ENCODE measurements at places on chromosomes 6 and 20.

GRCh38 chr6:75746221-75746620 lies 2.8 kb upstream of the MYO6 start:
- DNase-seq: no peak

- no peak for DNase-seq
Observed at GRCh38 chr6:90495216-90495817, 91.6 kb downstream of the MAP3K7 start.

- DNase-seq: no peak
Observed at GRCh38 chr6:13573669-13574110, 711 bp upstream of the SIRT5 start.

- DNase-seq: no peak
Observed at GRCh38 chr6:144223686-144224085, 61.4 kb upstream of the UTRN start.

DNA sequence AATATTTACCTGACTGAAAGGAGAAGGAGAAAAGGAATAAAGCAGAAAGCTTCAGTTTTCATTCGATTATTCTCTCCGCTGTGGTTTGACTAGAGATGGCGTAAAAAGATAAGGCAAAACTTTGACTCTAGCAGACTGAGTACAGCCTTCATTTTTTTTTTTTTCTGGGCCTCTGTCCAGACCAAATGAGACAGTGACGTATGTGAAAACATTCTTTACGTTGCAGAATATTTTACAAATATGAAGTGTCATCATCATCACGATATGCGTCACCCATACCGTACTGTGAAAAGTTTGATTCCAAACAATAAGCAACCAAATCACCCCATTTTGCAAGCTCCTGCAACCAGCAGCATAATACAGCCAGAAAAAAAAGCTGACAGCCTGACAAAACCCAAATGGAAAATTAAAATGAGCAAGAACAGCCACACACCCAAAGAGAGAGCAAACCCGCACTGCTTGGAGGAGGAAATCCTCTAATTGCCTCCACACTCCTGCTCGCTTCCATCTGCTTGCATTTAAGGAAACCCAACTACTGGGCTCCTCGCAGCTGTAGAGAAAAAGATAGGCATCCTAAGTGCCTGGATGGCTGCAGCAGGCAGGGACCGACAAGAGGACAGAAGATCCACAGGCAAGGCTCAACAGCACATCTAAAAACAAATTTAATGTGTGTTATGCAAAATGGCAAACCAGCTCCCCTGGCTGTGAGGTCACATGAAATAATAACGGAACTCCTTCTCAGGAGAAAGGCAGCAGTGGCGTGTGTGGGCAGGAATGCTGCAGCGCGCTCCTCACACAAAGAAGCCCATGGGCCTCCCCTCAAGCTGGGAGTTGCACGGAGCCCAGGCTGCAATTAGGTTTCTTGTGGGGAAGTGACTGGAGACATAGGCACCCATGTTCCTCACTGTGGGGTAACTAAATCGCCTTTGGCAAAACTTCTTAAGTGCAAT lies 113.1 kb downstream of the FYN start:
- DNase-seq: no peak

DNA sequence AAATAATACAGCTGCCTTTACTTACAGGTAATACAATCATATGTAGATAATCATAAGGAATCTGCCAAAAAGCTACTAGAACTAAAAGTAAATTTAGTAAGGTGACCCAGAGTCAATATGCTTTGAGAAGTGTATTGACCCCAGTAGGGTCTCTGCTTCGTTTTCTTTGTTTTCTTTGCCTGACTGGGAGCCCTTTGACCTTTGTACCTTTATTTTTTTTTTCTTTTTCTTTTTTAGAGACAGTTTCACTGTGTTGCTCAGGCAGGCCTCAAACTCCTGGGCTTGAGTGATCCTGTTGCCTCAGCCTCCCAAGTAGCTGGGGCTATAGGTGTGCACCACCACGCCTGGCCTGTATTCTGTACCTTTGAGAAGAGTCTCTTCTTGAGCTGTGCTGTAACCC lies 17.9 kb downstream of the RAB5IF start:
- DNase-seq: no peak

GRCh38 chr6:117381749-117382148 lies 44.0 kb downstream of the ROS1 start:
- DNase-seq: no peak

GRCh38 chr6:169212436-169212835 lies 41.2 kb downstream of the THBS2 start:
- DNase-seq: no peak

- DNase-seq: no peak
Observed at GRCh38 chr20:44720621-44720996, 5.4 kb downstream of the CCN5 start.

DNA sequence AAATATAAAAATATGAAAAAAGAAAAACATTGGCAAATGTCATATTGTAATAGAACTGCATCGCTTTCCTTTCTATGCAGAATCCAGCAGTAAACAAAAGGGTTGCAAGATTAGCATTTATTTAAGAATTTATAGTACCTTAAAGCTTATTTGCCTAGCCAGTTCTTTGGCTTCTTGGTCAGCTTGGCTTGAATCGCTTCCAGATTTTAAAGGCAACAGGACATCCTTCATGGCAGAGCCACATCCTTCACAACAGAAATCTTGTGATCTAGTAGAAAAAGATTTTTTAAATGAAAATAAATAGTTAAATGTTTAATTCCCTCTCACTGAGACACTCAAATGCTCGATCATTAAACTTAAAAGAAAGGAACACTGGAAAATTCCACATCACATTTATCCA lies 17.4 kb downstream of the UBE2J1 start:
- DNase-seq: no peak

DNA sequence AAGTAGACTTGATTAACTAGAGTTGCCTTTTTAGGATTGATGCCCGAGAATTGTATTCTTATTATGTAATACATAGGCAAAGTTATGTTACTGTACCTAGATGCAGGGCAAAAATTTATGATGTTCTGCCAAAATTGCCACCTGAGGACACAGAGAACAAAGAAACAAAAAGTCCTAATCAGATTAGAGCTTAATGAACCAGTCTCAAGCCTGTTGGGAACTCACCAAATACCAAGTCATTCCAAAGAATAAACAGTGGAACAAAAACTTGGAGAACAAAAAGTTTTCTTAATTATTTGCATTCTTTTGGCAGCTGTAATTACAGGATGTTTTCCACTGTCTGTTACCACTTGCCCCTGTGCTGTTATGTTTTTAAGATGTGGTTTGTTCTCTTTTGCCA lies 154.7 kb upstream of the SGK1 start:
- DNase-seq: no peak

GRCh38 chr6:99026135-99026534 lies 78.4 kb upstream of the FBXL4 start:
- no peak for DNase-seq

DNA sequence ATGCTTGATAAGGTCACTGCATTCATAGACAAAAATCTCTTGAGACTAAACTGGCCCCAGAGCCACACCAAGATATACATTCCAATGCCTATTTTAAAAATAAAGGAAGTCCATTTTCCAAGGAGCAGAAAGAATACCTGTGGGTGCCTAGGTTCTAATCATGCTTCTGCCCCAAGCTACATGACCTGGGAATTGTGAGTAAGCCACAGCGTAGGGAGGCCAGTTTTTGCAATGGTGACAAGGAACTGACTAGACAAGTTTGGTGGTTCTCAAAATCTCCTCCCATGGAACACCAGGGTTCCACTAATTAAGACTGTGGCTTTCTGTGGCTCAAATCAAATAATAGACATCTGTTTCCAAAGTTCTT lies 83.3 kb downstream of the GMDS start:
- no peak for DNase-seq

DNA sequence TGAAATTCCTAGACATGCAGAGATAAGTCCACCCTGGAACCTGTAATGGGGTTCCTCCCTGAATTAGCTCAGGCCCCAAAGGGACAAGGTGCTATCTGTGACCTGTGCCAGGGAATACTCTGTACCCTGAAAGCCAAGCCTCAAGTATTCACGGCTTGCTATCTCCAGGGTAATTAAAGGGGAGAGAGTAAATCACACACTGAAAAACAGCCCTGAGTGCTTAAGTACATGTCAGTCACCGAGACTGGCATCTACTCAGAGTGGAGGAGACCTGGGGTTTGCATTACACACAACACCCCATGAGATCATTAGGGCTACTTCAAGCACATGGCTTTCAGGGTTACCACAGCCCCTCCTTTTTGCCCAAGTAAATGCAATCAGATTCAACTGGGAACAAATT lies 188.1 kb downstream of the CD83 start:
- no peak for DNase-seq

DNA sequence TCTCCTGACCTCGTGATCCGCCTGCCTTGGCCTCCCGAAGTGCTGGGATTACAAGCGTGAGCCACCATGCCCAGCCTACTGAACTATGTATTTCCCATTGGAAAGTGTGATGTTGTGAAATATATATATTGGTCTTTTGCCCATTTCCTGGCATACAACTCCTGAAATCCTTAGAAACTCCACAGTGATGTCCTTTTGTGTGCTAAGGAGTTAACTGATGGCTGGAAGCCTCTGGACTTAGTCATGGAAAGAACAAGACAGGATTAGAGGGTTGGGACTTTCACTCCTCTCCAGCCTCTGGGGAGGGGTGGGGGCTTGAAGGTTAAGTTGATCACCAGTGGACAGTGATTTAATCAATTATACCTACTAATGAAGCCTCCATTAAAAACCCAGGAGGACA lies 7.1 kb downstream of the PANK2 start:
- no peak for DNase-seq

GRCh38 chr20:49633643-49634042 lies 65.7 kb upstream of the PTGIS start:
- no peak for DNase-seq

DNA sequence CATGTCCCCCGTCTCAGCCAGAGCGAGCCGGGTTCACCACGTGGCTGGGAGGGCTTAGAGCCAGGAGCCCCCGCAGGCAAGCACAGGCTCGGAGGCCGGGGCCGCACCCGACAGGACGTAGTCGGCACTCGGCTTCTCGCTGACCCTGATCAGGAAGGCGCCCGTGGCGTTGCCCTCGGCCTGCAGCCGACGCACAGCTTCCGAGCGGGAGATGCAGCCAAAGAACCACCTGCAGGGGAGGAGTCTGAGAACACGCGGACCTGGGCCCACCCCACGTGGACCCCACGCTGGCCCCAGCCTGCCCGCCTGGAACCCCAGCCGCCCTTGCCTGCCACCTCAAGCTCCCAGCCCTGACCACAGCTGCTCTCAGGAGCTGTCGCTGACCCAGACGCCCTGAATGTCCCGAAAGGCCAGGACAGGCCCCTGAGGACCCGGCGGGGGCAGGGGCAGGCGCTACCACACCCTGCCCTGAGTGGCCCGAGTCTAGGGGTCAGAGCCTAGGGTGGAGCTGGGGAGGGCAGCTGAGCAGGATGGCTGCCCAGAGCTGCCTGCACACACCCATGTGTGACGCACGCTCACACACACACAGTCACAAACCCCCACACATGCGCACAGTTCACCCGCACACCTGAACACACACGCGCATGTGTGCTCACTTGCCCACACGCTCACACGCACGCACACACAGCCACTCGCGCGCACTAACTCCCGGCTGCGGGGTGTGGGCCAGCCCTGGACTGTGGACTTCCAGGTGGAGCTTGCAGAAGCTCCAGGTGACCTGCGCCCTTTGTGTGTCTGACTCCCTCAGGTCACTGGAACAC lies 2.1 kb downstream of the PTK6 start:
- DNase-seq: no peak

- DNase-seq: no peak
Observed at GRCh38 chr6:50899306-50899870, 80.7 kb downstream of the TFAP2B start.

GRCh38 chr20:18705910-18706309 lies 107.7 kb upstream of the SCP2D1 start:
- no peak for DNase-seq

GRCh38 chr6:31725502-31726350 lies 2.6 kb downstream of the MPIG6B start:
- DNase-seq: no peak

GRCh38 chr6:45021676-45022075 lies 306.5 kb upstream of the RUNX2 start:
- DNase-seq: no peak

DNA sequence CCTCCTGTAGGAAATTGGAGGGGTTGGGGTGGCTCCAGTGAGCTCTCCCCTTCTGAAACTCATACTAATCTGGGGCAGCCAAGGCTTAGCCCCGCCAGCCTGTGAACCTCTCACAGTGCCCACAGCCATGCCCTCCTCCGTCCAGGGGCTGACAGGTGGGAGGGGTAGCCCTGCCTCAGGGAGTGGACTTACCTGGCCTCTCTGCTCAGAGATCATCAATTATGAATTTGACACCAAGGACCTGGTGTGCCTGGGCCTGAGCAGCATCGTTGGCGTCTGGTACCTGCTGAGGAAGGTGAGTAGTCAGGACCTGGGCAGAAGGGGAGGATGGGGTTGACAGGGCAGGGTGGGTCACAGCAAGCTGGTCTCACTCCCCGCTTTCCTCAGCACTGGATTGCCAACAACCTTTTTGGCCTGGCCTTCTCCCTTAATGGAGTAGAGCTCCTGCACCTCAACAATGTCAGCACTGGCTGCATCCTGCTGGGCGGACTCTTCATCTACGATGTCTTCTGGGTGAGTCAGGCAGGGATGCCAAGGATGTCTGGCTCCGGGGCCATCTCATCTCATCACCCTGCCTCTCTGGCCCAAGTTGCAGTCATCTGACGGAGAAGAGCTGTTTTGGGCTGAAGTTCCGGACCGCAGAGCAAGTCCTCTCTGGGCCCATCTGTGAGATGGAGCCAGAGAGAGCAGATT lies 34.7 kb downstream of the HM13 start:
- no peak for DNase-seq

DNA sequence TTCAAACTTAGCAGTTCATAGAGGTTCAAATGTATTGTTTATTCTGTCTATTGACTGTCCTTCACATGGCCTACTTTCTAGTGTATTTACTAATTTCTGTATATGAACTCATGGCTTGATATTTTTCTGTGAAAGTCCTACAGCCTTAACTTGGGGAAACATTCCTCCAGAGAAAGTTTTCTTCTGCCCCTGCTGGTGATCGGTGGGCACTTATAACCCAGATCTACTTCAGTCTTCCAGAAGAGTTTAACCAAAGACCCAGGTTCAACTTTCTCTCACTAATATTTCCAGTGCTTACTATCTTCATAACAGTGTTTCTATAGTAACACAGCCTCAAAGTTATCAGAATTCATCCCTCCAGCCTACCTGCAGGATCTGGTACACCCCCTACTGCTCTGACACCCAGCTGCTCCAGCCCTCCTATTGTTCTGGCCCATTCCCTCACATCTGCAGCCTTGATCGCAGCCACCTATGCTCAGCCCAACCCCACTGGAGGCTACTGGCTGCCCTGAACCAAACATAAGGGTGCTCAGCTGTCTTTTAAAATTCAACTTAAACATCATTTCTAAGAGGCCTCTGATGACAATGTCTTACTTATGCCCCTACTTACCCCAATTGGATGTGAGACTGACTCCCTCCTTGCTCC lies 72.3 kb downstream of the TBX18 start:
- no peak for DNase-seq

- no peak for DNase-seq
Observed at GRCh38 chr6:75498862-75499261, 5.3 kb upstream of the FILIP1 start.

DNA sequence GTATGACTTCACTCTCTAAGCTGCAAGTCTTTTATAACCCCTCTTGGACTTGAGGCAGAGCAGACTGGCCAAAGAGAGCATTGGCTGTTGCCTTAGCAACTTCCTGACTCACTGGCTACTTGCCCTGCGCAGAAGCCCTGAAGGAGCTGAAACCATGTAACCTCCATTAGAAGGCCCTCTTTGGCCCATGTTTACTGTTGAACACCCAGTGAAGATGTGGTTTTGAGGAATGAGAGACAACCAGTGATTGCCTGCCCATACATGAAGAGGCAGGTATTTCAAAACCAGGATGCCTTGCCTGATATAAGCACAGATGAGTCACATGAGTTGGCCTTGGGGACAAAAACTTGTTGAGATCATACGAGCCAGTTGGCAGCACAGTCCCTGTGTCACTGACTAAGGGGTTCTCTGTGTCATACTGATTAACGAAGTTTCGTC lies 182.5 kb downstream of the EDN1 start:
- no peak for DNase-seq
